ENCODE measurements at places on chromosomes 2 and 18. TPM values are rescaled to one million over a fixed set of nuclear protein-coding genes. Genes with fewer than 3 reads are reported as not detected.

EFEMP1 gene
- total RNA-seq: 190 TPM

- no peak for DNase-seq
Measured at GRCh38 chr2:112204411-112204810, 50.4 kb downstream of the ZC3H8 start.

- DNase-seq: peak; percentile 31
Measured at GRCh38 chr2:165777522-165778186, 16.4 kb downstream of the GALNT3 start.

DNA sequence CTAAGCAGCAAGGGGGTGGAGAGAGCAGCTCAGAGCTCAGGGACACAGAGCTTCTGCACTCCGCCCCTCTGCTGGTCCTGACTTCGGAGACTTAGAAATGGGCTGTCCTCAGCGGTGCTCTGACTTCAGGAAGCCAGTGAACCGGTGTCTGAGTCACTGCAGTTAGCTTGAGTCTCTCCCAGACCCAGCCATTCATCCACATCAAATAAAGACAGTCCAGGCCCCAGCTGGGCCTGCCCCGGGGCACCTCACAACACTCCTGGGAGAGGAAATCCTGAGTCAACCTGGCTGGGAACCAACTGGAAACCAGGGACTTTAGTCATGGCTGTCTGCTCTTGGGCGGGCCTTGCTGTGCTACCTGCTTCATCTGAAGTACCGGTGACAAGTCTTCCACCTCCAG, 5.4 kb upstream of the ITGB6 start:
- no peak for DNase-seq

DNA sequence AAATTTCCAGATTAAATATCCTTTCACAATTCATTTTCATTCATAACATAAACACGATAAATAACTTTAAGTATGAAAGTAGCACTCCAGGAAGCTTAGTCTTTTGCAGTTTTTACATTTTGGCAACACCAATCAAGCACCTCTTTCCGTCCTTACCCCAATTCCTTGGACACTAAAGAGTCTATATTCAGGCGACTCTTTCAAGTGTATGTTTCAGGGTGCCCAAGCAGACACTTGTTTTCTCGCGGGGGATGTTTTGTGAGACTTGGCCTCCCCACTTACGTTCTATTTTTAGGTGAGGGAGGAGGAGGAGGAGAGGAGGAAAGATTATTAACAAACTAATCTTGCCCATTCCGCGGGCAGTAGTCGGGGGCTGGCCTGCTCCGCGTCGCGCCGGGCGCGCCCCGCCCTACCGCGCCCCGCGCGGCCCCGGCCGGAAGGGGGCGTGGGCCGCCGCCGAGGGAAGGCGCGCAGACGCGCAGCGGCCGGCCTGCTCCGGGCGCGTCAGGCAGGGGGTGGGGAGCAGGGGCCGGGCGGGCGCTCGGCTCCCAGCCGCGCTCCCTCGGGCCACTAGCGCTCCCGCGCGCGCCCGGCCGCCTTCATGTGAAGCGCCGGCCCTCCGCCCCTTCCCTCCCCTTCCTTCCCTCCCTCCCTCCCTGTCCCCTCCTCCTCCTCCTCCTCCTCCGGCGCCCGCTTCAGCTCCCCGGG, at the start of gene ITPRID2:
Gene ITPRID2, plus strand, starts transcription at position 473 of the 708 bp plus-strand sequence. CDS start 337 bp downstream, outside the sequence.
- DNase-seq: peak; percentile 91

SP140 gene
- 5.5 TPM for total RNA-seq

GRCh38 chr2:73877071-73877802, 15.6 kb upstream of the ACTG2 start:
- peak; percentile 7 for DNase-seq

DNA sequence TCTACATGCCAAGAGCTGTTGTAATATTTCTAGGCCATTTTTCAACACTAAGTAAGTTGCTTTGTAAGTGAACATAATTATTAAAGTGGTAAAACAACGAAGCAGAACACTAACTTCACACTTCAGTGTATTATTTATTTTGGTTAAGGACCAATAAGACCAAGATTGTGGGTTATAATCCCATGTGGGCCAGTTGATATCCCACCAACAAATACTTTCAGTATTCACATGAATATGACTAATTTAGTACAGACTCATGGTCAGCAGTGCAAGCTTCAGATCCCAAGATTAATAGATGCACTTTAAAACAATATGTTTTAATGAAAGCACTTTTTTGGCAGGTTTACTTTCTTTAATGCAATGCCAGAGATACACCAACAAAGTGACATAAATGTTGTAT, 154.3 kb downstream of the LCLAT1 start:
- no peak for DNase-seq

B4GALT6 gene
- total RNA-seq: 7.5 TPM

GRCh38 chr18:10081492-10081891, 167.7 kb downstream of the VAPA start:
- DNase-seq: peak; percentile 79

DNA sequence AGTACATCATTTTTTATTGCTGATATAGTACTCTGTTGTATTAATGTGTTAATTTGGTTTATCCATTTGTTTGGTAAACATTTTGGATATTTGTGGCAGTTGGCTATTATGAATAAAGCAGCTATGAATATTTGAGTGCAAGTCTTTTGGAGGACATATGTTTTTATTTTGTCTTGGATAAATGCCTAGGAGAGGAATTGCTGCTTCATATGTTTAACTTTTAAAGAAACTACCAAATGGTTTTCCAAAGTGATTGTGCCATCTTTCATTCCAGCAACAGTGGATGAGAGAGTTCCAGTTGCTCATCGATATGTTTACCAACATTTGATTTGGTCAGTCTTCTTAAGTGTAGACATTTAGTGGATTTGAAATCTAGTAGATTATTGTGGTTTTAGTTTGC, 51.8 kb downstream of the MERTK start:
- no peak for DNase-seq

DNA sequence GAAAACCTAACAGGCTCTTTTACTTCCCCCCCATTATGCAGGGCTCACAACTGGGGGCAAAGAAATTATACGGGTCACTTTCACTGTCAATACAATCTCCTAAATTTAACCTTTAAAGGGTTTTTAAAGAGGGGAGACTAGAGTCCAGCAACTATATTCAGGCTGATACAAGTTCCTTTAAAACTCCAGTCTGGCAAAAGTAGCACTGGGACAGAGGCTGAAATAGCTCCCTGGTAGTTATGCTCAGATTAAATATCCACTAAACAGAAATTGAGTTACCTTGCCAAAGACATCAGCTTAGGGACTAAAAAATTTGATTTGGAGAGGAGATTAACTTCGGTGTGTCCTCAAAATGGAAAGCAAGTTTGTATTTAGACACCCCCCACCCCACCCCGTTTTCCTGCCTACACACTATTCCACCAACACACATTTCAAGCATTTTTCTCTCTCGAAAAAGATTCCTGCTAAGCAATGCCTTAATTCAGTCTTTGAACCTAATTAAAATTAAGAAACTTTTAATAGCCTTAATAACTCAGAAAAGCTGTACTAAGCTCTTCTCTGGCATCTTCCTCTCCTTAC, 127.2 kb downstream of the OSBPL1A start:
- peak; percentile 16 for DNase-seq

TRIM43B gene
- not detected for total RNA-seq

HOXD4 gene
- 1.1 TPM for total RNA-seq

DNA sequence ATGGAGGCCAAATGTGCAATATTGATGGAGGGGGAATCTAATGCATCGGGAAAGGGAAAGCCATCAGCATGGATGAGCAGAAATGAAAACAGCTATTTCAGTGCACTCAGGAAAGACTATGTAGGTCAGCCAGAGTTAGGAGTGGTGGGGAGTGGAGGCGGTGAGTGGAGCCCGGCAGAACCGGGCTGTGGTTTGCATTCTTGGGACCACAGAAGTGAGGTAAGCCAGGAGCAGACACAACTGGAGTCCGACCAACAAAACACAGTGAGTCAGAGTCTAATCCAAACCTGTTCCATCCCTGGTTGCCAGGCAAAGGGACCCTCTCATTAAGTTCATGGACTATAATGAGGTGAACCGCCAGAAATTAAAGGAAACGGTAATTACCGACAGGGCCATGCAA, 61.1 kb upstream of the RAB12 start:
- no peak for DNase-seq

CUL3 gene
- 120 TPM for total RNA-seq

GRCh38 chr2:33081691-33082090, 134.9 kb downstream of the LTBP1 start:
- no peak for DNase-seq

GRCh38 chr2:139354518-139354917, 574.3 kb upstream of the NXPH2 start:
- DNase-seq: no peak

DNA sequence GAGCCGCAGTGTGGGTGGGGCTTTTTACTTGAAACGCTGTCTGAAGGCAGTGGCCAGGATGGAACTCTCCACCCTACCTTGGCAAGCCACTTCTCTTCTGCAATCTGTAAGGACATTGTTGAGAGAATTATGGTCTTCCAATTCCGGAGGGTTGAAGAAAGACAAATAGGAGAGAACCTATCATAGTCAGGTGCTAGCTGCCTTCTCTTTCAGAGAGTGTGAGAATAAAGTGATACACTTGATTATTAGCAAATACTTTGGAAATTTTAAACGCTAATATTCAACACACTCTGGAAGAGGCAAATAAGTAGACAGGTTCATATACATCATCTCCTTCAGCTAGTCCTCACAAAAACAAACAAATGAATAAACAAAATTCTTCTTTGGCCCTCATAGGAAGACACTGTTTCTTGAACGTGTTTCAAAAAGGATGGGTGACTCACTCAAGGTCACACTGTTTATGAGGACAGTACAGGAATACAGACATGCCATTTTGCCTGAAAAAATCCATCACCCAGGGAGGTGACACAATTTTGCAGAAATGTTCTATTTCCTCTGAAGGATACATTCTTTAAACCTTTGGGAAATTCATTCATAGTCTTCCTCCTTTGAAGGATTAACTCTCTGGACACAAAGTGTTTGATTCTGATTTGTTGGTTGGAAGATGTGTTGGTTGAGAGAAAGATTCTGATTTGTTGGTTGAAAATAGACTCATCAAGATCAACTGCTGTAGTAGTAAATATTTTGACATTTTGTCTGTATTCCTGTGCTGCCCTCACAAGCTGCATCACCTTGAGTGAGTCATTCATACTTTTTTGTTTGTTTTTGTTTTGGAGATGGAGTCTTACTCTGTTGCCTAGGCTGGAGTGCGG, 2.2 kb upstream of the IL1RN start:
- DNase-seq: no peak

GRCh38 chr2:191443446-191443845, 198.2 kb downstream of the MYO1B start:
- DNase-seq: no peak

SLC9A4 gene
- 0.06 TPM for total RNA-seq

C2orf80 gene
- 0.25 TPM for total RNA-seq

DNA sequence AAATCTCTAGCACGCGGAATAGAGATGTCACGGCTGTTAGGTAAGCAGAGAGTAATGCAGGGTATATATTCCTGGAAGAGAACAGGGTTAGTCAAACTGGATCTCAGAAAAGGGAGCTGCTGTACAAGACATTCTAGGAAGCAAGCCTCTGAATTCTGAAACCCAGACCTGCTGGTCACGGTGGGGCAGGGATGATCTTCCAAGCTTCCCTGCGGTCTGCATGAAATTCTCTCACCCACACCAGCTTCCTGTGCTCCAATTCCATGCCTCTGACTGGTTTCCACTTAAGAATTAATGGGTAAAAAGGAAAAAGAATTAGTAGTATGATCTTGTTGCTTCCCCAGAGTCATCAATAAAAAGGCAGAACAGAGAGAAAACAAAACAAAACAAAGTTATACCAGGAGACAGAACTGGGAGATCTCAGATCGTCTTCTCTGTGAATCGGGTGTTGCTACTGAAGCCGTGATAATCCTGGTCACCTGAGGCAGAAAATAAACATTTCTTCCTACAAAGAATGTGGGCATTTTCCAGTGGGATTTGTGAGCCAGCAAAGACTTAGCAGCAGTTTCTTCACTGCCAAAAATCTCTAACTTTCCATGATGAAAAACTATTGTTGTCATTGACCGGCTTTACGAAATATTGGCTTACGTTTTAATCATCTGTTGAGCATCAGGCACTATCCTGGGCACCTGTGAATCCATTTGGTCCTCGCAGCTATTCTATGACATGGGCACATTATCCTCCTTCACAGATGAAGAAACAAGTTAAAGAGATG, 5.3 kb upstream of the CYP27C1 start:
- no peak for DNase-seq

FOXI3 gene
- not detected for total RNA-seq

GCKR gene
- 0.95 TPM for total RNA-seq

DNA sequence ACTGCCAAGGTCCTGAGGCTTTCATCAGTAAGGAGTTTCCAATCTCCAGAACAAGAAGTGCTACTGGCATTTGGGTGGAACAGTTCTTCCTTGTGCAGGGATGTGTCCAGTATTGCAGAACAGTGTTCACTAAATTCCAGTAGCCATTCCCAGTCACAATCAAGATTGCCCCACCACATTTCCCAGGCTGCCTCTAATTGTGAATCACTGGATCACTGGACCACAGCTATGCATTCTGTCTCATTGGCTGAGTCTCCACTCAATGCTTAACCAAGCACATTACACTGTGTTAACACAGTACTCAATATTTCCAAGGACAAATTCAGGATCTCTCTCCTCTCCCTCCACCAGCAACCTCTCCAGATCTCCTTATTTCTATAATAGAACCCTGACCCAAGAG, 160.2 kb upstream of the CCDC150 start:
- DNase-seq: no peak

DNA sequence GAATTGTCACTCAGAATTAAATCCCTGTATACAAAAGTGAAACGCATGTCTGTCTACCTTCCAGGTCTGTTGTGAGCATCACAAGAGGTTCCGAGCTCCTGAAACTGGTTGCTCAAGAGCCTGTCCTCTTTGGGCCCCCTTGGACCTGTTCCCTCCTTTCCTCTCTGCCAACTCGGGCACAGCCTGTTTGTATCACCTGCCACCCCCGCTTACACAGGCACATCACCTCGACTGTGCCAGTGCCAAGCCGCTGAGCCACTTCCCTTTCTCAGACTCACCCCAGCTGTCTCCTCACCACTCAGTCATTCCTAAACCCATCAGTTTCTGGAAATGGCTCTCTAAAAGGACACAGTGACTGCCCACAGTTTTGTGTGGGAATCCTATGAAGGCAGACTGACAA, 3.1 kb downstream of the EFR3B start:
- no peak for DNase-seq

- DNase-seq: no peak
Measured at GRCh38 chr2:183250472-183250871, 126.2 kb downstream of the NUP35 start.

GRCh38 chr18:54805571-54806334, 22.5 kb upstream of the RAB27B start:
- DNase-seq: no peak

GRCh38 chr2:6081955-6082624, 389.9 kb downstream of the SOX11 start:
- DNase-seq: no peak

- no peak for DNase-seq
Measured at GRCh38 chr18:80022613-80023012, 11.6 kb upstream of the RBFA start.

- DNase-seq: no peak
Measured at GRCh38 chr2:42813763-42814162, 21.4 kb upstream of the HAAO start.

DNA sequence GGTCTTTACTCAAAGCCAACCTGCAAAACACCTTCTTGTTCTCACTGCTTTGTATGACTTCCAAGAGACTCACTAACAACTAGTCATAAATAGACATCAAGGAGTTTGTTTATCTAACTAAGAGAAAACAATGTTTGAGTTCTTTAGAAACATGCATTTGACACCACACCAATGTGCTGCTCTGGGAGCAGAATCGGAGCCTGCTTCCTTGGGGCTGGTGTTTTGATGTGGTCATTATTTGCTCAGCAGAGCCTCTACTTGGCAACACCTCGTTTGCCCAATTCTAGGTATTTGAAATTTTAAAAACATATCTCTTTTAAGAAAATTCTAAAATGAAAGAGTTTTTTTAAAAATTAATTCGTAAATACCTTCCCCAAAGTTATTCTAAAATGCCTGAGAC, 167.5 kb downstream of the BCL2 start:
- no peak for DNase-seq

STARD6 gene
- not detected for total RNA-seq
